Naive B cell (primary cell): ENCODE measurements at places on chromosomes 12 and 14.

DNA sequence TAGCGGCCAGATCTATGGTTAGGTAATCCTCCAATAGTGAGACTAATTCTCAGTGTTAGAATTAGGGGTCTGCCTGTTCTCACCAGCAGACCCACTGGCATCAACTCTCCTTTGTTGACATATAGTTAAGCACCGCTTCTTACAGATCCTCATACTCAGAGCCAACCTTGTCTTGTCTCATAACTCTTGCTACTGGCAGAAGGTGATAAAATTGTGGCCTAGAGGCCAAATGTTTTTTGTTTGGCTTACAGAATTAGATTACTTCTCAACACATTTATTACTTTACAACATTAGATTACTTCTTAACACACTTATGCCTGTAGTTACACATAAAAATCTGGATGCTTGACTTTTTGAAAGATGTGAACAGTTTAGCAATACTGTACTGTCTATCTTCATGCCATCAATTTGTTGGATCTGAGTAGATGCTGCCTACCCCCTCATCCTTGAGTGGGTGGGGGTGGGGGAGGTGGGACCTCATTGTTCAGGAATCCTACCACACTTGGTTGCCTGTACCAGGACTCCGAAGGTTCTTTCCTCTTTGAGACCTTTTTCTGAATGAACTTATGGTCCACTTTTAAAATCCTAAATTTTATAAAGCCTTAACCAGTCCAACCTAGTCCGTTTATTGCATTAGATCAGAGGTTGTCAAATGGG lies 7.0 kb downstream of the MTHFD1 start:
- DNase-seq, result no peak

DNA sequence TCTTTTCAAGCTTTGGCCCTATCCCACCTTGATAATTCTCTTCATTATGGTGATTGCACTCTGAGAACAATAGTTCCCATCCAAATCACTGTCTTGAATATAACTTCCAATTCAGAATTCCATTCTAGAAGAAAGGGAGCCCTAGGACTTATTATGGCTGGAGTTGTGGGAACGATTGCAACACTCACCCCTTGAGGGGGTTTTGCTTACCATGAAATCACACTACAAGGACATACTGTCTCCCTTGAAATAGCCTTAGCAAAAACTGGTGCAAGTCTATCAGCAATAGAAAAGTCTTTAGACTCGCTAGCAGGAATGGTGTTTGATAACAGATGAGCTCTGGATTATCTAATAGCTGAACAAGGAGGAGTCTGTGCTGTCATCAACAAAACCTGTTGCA lies 31.4 kb upstream of the OXA1L start:
- DNase-seq, result no peak

- no peak for DNase-seq
Observed at GRCh38 chr12:23049180-23049579, 424.2 kb downstream of the ETNK1 start.

GRCh38 chr14:106530423-106531107 lies 1004.2 kb downstream of the TMEM121 start:
- peak; percentile 28 for DNase-seq

GRCh38 chr14:90576981-90577660 lies 180.3 kb downstream of the CALM1 start:
- no peak for DNase-seq

DNA sequence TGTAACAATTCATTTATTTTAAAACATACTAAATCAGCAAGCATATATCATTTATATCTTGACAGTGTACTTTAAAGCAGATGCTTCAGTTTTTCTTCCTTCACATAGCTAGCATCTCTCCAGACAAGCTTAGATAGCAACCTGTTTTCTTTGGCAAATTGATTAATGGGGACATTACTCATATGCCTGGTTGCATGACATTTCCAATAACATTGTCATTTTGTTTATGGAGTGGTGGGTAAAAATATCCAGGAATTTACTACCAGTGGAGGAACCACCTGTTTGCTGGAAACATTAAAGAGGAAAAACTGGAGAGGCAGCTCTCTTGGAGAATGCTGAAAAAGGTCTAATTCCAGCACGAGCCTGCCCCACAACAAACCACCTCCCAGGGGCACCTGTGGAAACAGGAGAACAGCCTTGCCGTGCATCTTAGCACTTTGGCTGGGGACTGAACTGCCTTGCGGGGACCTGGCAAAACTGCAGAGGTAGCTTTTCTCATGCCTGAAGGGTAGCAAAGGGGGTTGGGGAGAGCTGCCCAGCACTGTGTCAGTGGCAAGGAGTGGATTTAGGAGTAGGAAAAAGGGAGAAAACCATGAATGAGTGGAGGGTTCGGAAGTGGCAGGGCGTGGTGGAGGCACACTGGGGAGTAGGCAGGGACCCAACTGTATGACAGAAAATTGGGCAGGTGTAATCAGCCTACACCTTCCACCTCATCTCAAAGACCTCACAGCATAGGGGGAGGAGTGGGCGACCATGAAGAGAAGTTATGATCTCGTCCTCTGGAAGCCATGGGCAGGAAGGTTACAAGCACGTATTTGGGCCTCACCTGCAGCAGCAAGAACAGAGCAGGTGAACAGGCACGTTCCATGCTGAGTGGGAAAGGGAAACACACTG lies 11.7 kb upstream of the CREBL2 start:
- DNase-seq, result no peak

DNA sequence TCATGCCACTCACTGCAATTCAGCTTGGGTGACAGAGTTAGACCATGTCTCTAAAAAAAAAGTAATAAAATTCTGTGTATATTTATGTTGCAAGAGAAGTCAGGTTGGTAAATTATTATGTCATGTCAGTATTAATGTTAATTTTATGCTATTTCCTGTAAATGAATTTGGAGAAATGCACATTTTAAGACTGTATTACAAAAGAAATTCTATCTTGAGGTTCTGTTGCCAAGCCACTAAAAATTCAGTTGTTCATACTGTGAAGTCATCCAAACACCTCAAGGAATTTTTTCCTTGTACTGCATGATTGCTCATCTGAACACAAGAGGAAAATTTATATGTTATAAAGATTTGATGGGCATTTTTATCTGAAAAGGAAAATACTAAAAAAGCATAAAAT lies 23.3 kb upstream of the HMGA2 start:
- no peak for DNase-seq

- DNase-seq, result no peak
Observed at GRCh38 chr14:70907996-70908934, 1.0 kb downstream of the PCNX1 start.

- peak; percentile 54 for DNase-seq
Observed at GRCh38 chr12:1117970-1118563, 127.0 kb downstream of the ERC1 start.

DNA sequence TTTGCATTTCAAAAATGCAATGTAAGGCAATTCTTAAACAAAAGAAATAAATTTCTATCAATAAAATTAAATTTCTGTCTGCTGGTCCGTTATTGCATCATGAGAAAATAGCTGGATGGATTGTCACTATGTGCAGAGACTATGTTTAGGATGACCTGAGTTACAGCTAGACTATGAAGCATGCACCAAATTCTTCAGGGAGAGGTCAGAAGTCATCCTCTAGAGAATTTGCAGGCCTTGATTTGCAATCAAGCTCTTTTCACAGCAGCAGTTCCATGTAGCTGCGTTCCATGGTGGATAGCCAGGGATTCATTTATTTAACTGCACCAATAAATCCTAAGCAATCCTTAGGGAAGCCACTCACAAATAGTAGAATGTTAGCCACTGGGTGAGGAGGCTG lies 253.7 kb downstream of the MSRB3 start:
- DNase-seq, result no peak

DNA sequence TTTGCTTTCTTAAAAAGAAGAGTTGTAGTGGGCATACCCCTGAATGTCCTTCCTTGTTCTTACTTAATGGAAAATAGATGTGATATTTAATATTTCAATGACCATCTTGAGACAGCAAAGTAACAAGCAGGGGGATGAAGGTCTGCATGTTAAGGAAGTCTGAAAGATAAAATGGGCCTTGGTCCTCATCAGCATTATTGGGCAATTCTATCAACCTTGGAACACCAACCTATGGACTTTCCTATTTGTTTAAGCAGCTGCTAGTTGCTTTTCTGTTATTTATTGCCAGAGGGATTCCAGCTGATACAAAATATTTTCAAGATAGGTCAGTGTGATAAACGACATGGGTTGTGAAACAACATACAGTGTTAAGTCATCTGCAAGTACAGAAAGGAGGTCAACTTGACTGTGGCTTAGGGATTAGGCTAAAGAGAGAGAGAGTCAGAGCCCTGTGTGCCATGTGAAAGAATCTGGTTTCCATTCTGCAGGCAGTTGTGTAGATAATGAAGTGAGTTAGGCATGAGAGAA lies 16.4 kb upstream of the A2M start:
- DNase-seq, result no peak

DNA sequence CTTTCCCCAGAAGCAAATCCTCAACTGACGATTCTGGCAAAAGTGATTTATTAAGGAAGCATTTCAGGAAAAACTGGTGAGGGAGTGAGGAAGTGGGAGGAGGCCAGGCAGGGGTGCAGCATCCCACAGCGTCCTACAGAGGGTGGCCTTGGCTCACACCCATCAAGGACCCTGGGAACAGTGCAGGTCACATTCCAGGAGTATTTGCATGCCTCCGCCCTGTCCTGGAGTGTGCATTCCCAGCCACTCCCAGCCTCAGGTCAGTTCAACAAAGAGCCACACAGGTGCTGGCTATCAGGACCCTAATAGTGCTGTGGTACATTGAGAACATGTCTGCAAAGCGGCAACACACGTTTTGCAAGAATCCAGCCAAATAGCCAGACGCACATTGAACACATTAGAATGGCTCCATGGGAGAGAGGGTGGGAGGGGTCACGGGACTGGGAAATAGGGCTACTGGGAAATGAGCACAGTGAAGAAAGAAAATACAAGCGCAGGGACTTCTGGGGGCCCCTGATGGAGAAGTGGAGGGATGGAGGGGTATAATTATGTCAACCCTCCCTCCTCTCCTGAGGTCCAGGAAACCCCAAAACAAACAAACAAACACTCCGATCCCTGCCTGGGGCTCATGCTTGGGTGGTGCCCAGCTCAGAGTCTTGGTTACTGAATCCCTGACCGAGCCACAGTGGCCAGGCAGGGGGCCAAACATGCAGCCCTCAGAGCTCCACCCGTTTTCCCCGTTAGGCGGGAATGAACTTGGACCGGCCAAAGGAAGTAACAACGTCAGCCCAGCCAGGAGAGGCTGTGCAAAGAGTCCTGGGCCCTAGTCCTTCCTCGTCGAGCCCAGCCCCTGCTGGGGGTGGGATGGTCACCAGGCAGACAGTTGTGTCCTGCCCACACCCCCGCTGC lies 36.5 kb downstream of the CMKLR1 start:
- DNase-seq, result no peak

DNA sequence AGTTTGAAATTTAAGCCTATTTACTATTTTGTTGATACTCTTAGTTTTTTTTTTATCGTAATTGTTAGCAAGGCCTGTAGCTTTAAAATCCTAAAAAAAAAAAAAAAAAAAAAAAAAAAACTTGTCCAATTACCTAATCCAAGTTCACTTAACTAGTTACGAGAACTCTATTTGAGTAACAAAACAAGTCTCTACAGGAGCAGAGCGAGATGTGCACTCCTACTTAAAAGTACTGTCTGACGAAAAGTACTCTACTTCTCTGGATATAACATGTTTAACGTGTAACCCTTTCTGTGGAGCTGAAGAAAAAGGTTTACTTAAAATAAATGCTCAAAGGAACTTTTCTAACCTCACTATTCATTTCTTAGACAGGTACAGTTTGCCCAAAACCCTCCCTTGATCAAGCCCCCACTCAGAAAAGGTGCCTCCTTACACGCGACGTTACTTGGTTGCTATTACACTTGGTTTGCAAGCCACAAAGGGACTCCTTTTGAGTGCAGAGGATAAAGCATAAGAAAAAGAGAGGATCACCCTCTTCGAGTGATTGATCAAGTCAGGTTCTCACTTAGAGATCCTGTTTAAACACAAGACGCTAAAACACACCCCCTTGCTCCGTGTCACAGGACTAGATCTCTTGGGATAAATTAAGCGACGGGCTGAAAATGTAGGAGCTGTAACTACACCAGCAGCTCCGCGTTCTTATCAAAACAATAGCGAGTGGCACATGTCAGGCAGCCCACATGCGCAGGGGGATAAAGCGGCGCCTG lies 2.2 kb downstream of the BAZ1A start:
- no peak for DNase-seq

DNA sequence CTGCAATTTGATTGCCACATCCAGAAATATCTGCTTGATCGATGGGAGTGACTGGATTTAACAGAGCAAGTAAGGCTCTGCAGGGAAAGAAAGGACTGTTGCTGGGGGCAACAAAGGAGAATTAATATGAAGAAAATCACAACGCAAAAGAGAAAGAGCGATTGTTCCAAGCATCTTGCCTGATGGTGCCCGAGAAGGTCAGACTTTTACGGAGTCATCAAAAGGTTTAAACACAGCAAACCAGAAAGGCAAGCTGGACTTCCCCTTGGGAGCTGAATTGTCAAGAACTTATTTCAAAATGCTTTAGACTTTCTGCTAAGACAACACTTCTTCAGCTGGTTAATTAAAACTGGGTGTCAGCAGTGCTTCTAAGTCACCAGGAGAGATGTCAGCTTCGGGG lies 791.5 kb downstream of the MED13L start:
- DNase-seq, result no peak

GRCh38 chr12:54981796-54982195 lies 2.8 kb downstream of the TESPA1 start:
- no peak for DNase-seq

GRCh38 chr14:67932708-67933246 lies 113.2 kb downstream of the RAD51B start:
- no peak for DNase-seq

- DNase-seq, result no peak
Observed at GRCh38 chr12:122870867-122871664, 24.9 kb downstream of the VPS37B start.

DNA sequence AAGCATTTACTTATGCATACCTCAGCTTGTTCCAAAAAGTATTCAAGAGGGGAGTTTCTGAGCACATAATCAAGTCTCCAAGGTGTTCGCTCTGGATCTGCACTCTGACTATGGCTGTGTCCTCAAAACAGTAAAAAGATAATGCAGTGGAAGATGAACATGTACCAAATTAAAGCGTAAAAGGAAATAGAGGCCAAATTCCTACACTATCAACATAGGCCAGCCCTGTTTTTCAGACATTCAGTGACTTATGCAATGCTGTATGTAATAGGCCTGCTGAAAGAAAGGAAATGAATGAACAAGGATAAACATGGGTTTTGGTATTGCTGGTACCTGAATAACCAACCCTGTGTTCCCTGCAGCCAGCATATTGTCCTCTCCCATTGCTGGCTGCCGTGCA lies 115.7 kb downstream of the SAMD4A start:
- DNase-seq, result no peak

DNA sequence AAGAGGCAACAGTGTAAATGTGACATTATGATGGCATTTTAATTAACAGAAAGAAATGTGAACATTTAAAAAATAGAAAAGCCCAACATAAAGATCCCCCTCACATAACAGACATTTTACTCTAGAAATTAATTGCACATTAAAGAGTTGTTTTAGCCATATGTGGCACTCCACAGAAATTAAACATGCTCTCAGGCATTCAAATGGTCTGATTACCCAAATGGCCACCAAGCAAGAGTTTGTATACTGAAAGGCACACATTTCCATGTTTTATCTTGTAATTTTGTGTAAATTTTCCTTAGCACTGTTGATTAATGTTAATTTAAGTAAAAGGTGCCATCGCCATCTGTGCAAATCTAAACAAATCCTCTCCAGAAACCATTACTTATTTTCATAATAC lies 43.5 kb downstream of the GTF2A1 start:
- DNase-seq, result no peak
